ENCODE measurements at places on chromosomes 4 and X.

DNA sequence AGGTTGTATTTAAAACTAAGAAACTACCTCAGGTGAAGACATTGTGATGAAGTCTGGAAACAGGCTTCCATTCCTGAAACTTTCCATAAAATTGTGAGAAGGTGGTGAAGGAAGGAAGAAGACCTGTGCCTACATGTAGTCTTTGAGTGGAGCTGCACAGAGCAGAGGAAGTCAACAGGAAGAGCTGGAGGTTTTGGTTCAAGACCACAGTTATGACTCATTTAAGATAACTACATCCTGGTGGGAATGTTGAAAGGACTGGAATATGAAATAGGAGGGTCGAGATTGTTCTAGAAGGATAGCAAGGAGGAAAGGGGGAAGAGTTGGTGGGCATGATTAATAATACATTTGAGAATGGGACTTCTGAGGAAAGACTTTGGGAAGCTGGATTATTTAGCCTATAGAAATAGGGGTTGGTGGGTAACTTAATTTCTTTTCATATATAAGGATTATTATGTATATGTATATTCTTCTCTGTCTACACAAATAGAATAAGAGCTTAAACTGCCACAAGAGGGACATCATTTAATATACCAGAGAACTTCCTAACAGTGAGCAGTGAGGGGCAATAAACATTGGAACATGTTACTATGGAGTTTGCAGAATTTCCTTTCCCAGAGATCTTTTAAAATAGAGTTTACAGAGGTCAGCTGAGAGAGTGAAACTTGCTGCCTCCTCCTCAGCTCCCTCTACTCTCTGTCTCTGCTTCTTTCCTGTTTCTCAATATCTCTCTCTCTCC, 23.5 kb downstream of the AWAT2 start:
- no peak for DNase-seq

DNA sequence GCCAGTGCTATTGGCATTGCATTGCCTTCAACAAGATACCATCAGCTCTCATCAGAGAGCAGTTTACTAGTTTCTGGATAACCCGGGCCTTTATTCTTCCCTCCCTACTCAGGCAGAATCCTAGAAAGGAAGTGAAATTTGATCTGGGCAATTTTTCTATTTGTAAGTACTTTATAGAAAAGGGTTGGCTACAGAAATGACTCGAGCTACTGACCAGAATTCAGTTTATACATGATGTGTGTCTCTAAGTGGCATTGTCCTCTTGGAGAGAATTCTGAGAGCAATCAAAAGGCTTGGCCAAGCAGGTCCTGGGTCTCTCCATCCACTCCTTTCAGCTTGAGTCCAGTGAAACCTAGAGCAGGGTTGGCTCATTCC, 192.7 kb upstream of the LEF1 start:
- DNase-seq: no peak

- no peak for DNase-seq
Observed at GRCh38 chrX:108088511-108088910, 2.8 kb downstream of the PSMD10 start.

- no peak for DNase-seq
Observed at GRCh38 chr4:25092139-25092538, 61.4 kb upstream of the LGI2 start.

DNA sequence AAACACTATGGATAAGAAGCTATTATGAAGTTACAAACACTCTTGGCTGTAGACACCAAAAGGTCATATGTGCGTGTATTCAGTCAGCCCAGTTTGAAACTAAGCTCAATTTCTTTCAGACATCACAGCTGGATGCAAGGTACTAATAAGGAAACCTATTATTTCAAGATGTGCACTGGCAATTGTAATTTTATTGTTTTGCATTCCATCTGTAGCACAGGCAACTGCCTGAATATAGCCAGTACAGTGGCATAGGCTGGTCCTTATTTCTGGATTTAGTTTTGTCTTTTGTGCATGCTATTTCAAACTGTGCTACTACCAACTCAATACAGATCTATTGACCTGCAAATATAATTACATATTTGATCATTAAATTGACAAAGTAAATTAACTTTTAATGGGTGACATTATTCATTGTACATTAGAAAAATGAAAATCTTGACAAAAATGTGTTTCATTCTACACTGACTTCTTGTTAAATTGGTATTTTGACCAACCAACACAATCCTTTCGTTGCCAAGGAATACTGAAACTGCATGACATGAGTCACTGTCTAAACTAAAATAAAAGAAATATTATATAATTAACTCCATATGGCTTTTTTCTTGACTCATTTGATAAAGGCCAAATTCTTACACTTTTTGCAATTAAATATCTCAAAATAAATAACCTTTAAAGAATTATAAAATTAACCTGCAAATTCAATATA, 594.3 kb upstream of the ADGRL3 start:
- DNase-seq: no peak

All from activated naive CD4-positive, alpha-beta T cell (primary cell).